ENCODE measurements at places on chromosomes 5 and 9.

- DNase-seq = no peak
Observed at GRCh38 chr5:171310819-171311321, 1.8 kb downstream of the TLX3 start.

- no peak for DNase-seq
Observed at GRCh38 chr5:54363669-54364068, 53.3 kb upstream of the ARL15 start.

- DNase-seq = no peak
Observed at GRCh38 chr5:173646692-173647091, 30.2 kb upstream of the BOD1 start.

DNA sequence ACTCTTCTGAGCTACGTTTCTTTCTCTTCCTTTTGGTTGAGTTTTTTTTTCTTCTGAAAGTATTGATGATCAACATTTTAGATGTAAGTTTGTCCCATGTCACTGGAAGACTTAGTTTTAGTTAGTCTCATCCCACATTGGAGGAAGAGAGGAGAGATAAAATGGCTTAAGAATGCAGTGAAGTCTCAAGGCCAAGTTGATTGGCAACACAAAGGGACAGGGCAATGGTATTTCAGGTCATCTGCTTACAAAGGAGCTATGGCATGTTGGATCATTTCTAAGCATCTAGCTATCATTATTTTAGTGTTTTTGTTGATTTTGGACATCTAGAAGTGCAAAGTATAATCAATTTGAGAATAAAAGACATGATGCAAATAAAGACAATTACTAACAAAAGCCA lies 58.6 kb downstream of the CDKN2A start:
- DNase-seq = no peak

DNA sequence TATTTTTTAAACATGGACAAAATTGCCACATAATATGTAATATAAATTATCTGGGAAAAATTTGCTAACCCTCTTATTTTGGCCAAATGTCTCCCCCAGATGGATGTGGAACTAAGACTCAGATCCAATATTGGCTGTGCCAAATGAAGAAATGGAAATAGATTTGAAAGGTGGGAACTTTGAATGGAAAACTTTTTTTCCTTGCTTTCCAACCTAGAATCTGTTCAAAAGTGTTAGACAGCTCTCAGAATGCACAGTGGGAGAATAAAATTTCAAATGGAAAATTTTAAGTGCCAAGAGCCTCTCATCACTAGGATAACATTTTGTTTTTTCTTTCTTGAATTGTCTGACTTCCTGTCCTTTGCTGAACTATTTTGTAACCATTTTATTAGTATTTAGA lies 142.6 kb upstream of the GAS1 start:
- DNase-seq = no peak

DNA sequence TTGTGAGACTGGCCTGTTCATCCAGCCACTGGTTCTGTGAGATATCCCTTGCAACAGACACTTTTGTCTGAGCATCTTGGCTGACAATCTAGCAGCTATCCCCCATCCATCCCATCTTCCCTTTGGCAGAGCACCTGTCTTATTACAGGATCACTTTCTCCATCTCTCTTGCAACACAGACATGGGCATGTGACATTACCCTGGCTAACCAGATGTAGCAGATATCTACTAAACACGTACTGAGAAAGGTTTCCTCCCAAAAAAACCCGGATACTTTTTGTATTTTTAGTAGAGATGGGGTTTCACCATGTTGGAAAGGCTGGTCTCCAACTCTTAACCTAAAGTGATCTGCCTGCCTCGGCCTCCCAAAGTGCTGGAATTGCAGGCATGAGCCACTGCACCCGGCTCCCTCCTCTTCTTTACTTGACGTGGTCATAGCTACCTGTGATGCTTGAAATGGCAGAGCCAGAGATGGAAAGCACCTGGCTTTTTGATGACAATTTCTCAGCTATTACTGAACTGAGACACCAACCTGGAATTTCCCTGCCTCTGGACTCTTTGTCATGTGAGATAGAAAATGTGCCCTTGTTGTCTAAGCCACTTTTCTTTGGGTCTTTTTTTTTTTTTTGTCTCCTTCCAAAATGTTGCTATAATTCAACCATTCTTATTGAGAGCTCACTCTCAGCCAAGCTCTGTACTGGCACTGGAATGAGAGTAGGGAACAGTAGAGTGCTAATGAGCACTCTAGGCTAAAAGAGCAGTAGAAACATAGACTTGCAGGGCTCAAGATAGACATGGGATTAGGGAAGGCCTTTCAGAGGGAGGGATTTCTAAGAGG lies 32.6 kb downstream of the FNBP1 start:
- DNase-seq = peak; percentile 23

GRCh38 chr5:73820326-73820725 lies 194.3 kb downstream of the ARHGEF28 start:
- DNase-seq = no peak

GRCh38 chr9:91778031-91778430 lies 172.0 kb downstream of the ROR2 start:
- DNase-seq = no peak

DNA sequence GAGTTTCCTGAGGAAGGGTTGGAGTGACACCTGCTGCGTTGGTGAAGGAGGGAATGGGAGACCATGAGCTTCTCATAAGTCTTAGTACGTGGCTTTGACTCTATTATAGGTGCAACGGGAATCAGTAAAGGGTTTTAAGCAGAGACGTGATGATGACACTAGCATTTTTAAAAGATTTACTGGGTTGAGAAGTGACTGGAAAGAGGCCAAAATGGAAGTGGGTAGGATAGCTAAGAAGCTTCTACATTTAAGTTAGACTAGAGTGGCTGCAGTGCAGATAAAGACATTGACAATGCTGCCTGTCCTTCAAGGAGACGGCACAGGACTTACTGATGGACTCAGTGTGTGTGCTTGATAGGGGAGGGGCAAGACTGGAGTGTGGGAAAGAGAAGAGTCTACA lies 6.2 kb downstream of the GAPT start:
- DNase-seq = no peak

GRCh38 chr5:34699155-34700077 lies 43.3 kb downstream of the RAI14 start:
- no peak for DNase-seq

DNA sequence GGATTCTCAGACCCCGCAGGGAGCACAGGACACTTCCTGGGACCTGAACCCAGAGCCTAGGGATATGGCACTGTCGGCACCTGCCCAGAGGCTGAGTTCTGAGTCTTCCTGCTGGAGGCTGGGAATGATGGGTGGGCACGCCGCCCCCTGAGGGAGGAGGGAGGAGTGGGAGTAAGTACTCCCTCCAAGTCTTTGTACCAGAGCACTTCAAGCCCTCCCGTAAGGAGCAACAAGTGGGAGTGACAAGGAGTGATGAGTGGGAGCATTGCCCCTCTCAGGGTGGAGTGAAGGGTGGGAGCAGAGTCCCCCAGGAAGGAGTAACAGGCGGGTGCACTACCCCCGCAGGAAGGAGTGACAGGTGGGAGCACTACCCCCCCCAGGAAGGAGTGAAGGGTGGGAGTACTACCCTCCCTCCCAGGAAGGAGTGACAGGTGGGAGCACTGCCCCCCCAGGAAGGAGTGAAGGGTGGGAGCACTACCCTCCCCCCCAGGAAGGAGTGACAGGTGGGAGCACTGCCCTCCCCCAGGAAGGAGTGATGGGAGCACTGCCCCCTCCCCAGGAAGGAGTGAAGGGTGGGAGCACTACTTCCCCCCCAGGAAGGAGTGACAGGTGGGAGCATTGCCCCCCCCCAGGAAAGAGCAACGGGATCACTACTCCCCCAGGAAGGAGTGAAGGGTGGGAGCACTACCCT lies 100.1 kb downstream of the CACNA1B start:
- DNase-seq = no peak

- DNase-seq = no peak
Observed at GRCh38 chr5:121719255-121719654, 132.4 kb upstream of the FTMT start.

GRCh38 chr5:41831155-41831554 lies 39.1 kb downstream of the OXCT1 start:
- no peak for DNase-seq

GRCh38 chr5:179836225-179837019 lies 15.7 kb downstream of the SQSTM1 start:
- no peak for DNase-seq

GRCh38 chr9:86187121-86187520 lies 72.3 kb downstream of the C9orf153 start:
- DNase-seq = no peak

DNA sequence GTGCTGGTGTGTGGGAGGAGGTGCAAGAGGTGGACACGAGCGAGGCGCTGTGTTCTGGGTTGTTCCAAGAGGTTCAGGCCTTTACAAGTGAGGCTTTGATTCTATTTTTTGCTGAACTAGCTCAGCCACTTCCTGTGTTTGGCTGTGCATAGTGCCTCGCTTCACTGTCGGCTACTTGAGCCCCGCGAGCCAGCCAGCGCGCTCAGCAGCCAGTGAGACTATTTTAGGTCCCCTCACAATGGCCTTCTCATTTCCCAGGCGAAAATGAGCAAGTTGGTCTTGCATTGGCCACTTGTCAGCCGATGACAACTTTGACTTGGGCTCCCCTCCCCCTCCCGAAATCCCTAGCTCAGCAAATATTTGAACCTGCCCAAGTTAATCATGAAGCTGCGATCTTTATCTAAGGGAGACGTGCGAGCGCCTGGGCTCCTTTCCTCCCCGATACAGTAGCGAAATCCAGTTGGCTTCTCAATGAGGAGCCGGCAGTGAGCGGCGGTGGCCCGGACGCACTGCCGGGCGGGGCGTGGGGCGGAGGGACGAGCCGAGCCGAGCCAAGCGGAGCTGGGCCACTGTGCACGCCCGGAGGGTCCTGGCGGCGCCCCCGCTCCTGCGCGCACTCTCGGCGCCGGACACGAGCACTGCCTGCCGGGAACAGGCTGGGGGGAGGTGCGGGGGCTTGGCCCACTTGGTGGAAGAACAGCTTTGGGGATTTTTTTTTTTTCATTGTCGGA lies 72.6 kb downstream of the PIK3R1 start:
- peak; percentile 67 for DNase-seq

DNA sequence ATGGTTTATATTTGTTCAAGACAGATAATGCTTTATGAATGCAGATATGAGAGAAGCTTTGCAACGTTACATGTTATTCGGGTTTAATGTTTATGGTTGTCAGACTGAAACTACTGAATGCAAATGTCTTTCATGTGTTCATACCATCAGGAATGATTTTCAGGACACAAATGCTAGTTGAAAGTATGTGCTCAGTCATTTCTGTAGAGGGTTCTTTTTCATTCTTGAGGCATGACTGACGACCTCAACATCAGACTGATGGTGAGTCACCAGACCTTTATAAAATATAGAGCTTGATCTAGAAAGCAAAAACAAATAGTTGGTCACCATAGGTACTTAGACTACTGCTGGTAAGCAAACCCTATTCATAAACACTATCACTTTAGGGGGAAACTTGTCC lies 287.3 kb upstream of the NUDT12 start:
- DNase-seq = no peak

- peak; percentile 23 for DNase-seq
Observed at GRCh38 chr5:178588769-178589168, 1.4 kb downstream of the COL23A1 start.

DNA sequence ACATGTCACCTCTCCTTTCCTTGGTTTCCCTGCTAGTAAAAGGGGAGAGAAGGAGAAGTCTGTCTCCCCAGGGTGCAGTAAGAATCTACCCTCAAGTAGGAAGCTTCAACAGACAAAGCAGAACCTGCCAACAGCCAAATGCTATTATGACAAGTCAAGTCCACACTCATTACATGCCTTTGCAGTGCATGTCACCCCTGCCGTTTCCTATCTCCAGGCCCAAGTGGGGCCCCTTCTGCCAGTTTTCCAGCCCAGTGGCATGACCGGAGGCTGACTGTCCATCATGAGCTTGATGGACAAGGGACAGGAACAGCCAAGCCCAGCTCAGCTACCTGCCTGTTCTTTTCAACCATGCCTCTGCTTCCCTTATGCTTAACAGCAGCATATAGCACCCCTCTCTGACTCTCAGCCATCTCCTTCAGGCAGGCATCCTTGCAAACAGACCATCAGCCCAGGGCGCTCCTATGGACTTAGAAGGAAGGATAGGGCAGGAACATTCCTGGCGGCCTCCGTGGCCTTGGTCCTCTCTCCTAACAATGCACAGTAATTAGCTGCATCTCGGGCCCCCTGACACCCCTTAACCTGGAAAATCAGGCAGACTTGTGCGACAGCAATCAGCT lies 107.2 kb upstream of the RAD23B start:
- DNase-seq = peak; percentile 55

GRCh38 chr9:94557376-94557775 lies 2.5 kb downstream of the PCAT7 start:
- DNase-seq = peak; percentile 39

DNA sequence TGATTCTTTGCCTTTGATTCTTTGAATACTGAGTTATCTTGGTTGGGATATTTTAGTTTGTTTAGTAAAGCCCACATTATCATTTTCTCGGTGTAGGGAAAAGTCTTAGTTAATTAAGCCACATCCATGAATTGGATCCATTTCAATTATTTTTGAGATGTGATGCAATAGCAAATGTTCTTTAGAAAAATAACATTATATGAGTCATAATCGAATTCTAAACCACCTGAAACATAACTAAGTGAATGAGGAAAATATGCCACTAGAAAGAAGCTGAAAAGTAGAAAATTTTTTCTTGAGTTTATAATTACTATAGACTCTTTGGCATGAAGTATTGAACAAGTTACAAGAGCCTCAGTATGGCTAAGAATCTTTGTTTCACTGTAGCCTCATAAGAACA lies 17.5 kb upstream of the CCDC192 start:
- DNase-seq = no peak

DNA sequence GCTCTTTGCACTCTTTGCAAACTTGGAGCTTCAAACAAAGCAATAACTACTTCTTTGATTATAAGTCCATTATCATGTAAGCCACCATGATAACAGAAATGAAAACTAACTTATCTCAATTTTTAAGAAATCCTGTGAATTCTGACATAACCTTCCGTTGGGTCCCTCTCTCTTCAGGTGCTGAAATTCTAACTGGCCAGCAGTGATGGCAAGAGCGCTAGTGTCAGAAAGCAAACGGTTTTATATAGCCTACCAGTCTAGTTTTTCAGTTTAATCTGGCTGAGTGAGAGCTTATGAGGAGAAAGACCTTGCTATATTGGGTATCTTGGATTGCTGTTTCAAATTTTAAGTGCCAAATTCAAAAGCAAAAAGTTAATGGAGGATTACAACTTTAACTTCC lies 13.4 kb downstream of the NFIB start:
- DNase-seq = no peak

DNA sequence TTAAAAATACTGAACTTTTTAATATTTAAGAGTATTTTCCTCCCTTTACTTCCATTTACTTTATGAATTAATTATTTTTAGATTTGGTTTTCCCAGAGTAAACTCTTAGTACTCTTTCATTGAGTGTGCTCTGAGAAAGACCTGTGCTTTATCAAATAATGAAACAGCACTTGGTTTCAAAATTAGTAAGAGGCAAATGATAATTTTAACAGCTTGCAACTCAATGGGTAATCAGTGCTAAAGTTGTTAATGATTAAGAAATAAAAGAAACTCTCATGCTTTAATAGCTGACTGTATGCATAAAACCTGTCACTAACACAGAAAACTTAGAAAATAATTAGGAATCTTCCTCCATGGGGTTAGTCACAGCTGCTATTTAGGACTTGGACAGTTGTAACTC lies 244.4 kb downstream of the RFX3 start:
- no peak for DNase-seq

GRCh38 chr5:174608631-174609097 lies 115.7 kb upstream of the MSX2 start:
- peak; percentile 86 for DNase-seq

All from suppressor macrophage (primary cell).